ENCODE measurements at places on chromosomes 12 and 14.
A peak's percentile ranks its signal among the peaks of the same experiment; 100 is the strongest.

- no peak for DNase-seq
Observed at GRCh38 chr12:54572881-54573280, 15.6 kb downstream of the PPP1R1A start.

- peak; percentile 5 for DNase-seq
Observed at GRCh38 chr12:113889076-113889475, 77.0 kb downstream of the RBM19 start.

DNA sequence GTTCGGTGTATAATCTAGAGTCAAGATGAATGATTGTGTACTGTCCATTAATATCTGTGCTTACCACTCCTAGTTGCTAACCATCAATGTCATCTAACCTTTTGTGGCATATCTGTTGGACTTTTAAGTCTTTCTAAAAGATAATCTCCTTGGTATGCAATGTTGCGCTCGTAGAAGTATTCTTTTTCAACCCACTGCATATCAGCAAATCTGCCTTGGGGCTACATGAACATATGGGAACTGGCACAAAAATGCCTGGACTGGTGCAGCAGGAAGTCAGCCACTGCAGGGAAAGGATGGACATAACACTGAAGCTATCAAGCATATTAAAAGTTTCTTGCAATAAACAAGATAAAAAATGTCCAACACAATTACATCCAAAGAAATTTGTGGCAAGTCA, 124.3 kb upstream of the SLC38A4 start:
- no peak for DNase-seq

DNA sequence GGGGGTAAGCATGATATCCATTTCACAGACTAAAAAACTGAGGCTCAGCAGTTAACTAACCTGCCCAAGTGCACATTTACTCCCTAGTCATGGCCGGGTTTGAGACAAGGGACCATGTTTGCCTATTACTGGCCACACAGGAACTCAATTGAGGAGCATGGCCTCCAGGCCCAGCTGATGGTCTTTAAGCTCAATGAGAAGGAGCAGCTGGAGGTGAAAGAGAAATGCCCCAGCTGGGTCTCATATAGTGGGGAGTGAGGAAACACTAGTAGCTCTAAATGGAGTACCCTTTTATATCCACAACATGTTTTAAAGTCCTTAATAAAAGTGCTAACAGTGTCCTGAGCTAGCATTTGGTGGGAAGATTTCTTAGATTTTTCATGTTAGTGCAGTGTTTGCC, 1.6 kb downstream of the TDP1 start:
- no peak for DNase-seq

DNA sequence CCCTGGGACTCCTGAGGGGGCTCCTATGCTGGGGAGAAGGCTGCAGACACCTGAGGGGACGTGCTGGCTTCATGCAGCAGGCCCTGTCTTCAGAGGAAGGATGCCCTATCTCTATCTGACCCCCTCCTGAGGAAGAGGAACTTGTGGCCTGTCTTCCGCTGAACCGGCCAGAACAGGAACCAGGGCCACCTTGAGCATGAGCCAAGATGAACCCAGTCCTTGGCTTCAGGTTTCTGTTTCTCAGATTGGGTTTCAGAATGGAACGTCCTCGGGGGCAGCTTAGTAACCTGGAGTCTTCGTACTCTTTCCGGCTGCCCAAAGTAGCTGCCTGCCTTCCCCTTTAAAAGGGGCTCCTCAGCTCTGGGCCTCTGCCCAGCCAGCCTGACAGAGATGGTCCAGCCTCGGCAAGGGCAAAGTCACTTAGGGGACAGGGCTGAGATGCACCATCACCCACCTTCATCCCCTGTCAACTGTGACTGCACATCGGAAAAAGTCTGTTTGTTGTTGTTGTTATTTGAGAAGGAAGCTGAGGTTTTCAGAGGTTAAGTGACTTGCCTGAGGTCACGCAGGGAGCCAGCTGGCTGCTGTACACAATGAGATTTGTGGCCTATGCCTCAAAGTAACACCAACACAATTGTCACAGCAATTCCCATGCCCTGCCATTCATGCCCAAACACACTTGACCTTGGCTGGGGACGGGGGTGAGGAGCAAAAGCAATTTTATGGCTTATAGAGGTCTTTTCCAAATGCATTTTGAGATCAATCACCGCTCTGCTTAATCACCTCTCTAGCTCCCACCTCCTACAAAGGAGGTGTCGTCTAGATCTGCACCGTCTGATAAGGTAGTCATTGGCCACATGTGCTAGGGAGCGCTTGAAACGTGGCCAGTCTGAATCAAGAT, 13.4 kb downstream of the ASB2 start:
- peak; percentile 48 for DNase-seq

DNA sequence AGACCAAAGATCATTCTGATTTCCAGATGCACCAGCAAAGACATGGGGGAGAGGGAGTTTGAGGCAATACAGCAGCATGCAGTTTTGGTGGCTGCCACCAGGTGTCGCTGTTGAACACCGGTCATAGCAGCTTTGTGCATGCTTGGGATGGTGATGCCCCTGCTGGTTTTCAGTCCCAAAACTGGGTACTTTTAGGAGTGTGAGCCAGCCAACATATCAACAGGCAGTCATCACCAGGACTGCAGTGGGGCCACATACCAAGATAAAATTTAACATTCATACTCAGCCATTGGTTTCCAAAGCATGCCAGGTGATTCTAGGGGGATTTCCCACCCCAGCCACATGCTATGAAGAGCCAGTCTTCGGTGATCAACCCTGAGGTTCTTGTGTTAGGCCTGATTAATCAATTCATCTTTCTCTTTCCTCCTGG, 64.2 kb downstream of the PHETA1 start:
- DNase-seq, result no peak

- peak; percentile 31 for DNase-seq
Observed at GRCh38 chr12:46786774-46787173, 39.0 kb downstream of the SLC38A4 start.

GRCh38 chr12:39124768-39125167, 219.4 kb upstream of the CPNE8 start:
- no peak for DNase-seq

- DNase-seq, result no peak
Observed at GRCh38 chr12:124622331-124622730, 54.9 kb upstream of the NCOR2 start.

- peak; percentile 87 for DNase-seq
Observed at GRCh38 chr12:20368114-20368650, at the start of gene PDE3A. TSS of gene PDE3A (plus strand) at chr12:20368537. CDS start at chr12:20369285, 748 bp downstream.

DNA sequence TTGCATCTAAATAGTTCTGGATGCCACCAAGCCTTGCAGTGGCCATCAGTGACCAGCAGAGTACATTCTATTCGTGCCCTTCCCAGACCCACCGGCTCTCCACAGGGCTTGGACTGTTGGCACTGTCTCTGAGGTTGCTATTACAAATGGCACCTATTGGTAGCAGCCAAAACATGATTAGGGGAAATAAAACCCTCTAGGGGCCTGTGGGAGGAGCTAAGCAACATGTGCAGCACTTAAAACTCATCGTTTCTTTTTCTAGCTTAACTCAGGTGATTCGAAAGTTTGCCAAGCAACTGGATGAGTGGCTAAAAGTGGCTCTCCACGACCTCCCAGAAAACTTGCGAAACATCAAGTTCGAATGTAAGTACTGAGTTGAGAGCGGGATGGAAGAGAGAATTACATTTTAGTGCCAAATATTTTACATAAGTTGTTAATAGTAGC, 65.4 kb upstream of the RIC8B start:
- DNase-seq, result no peak

- DNase-seq, result no peak
Observed at GRCh38 chr14:56202256-56202655, 84.0 kb downstream of the PELI2 start.
